ENCODE measurements at places on chromosomes 5 and 9.

- DNase-seq, result peak; percentile 32
These were observed 24.6 kb downstream of the RFK start for GRCh38 chr9:76369583-76369982.

DNA sequence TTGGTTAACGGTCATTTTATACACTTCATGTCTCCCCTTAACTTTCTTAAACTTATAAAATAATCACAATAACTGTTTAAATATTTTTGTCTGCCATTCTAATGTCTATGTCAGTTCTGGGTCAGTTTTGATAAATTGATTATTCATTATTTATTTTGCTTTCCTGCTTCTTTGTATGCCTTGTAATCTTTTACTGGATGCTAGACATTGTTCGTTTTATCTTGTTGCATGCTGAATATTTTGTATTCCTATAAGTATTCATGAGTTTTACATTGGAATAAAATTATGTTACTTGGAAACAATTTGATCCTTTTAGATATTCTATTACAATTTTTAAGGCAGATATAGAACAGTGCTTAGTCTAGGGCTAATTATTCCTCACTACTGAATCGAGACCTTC, 952.0 kb downstream of the NR2F1-AS1 start:
- DNase-seq, result no peak

GRCh38 chr5:155938051-155938450, 388.9 kb upstream of the SGCD start:
- no peak for DNase-seq

DNA sequence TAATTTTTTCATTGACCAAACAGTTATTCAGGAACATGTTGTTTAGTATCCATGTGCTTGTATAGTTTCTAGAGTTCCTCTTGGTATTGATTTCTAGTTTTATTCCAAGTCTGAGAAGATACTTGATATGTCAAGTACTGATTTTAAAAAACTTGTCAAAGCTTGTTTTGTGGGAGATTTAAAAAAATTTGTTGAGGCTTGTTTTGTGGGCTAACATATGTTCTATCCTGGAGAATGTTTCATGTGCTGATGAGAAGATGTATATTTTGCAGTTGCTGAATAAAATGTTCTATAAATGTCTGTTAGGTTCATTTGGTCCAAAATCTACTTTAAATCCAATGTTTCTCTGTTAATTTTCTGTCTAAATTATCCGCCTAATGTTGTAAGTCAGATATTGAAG, 1065.1 kb upstream of the WWC1 start:
- DNase-seq, result no peak

DNA sequence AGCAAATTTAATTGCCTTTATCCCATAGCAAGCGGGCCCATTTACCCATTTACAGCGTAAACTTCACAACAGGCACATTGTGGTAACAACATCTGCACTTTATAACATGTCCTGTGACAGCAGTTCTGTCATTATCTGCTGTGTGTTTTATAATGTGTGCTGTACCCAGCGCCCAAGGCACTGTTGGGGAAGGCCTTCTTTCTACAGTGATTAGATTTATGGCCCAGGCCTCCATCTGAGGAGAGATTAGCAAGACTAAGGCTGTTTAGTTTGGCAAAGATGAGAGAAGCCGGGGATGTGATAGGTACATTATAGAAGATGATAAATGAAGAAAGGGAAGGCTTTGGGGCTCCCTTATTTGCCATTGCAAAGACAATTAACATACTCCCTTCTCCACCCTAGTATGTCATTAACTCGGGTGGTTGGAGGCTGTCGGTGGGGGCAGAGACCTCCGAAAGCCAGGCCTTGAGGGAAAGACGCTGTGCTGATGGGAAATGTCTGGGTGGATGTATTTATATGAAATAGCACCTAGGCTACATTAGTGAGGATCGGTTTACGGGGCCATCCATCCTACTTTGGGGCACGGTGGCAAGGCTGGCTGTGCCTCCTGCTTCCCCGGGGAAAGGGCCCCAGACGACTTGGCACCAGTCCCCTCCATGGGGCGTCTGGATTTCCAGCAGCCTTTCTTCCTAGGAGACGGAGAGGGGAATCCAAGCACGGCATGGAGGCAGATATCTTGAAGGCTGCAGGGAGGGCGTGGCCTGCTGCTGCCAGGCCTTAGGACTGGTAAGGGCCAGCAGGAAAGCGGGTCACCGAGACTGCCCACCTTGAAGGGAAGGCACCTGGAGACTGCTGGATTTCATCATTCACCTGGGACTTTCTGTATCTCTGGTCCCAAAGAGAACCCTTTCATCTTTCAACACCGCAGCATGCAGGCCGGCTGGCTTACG, 64.3 kb upstream of the PTCH1 start:
- DNase-seq, result no peak

DNA sequence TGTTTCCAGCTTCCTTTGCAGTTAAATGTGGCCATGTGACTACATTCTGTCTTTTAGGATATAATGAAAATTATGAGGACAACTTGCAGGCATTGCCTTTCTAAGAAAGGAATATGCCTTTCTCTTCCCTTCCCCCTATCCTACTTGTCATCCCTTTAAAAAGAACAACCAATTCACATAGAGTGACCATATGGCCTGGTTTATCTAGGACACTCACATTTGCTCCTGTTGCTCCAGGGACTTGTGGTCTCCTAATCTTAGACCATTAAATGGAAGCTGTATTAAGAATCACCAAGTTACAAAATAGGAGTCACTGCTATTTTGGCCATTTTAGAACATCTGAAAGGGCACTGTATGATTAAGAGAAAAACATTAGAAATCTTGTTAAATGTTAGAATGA, 520.3 kb downstream of the DTWD2 start:
- no peak for DNase-seq

DNA sequence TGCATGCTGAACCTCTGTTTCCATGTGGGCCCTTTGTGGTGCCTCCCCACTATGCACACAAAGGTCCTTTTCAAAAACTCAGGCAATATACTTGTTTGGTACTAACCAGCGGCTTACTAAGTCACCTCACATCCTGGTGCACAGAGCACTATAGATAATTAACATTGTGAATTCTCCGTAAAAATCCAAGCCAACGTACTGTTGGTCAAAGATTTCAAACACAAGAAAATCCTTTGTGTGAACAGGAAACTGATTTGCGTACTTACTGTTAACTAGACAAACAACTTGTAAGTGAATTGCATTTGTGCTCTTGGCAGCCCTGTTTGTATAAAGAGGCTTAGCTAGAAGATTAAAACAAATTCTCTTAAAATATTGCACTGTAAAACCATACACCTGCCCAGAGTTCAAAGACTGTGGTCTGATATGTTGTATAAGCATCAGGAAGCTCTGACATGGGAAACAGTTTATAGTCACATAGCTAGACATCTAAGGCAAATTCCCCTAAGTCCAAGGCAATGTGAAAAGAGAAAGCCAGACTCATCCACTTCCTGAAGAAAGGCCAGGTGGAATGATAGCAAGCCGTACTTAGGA, 125.0 kb upstream of the SLC12A2 start:
- no peak for DNase-seq

- DNase-seq, result no peak
These were observed 50.5 kb upstream of the PCAT7 start for GRCh38 chr9:94504358-94504757.

GRCh38 chr9:36101916-36102741, 34.4 kb upstream of the GLIPR2 start:
- peak; percentile 98 for DNase-seq

GRCh38 chr5:32090755-32091128, 83.4 kb downstream of the GOLPH3 start:
- no peak for DNase-seq

- no peak for DNase-seq
These were observed 104.9 kb upstream of the SLCO6A1 start for GRCh38 chr5:102603670-102604069.

DNA sequence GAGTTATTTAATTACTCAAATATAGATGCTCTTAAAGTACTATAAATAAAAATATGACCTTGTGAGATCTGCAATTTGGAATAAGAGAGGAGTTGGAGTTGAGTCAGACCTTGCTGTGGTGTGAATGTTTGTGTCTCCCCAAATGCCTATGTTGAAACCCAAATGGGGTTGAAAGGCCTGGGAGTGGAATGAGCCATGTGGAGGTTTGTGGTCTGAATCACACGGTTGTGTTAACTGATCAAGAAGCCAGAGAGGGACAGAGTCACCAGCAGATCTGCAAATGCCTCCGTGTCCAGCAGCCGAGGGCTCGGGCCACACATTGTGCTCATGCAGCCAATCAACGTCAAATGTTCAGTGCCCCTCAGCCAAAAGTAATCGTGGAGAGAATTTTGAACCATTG, 404.4 kb downstream of the ICE1 start:
- peak; percentile 2 for DNase-seq

GRCh38 chr9:21553441-21553840, 71.3 kb upstream of the IFNE start:
- no peak for DNase-seq

DNA sequence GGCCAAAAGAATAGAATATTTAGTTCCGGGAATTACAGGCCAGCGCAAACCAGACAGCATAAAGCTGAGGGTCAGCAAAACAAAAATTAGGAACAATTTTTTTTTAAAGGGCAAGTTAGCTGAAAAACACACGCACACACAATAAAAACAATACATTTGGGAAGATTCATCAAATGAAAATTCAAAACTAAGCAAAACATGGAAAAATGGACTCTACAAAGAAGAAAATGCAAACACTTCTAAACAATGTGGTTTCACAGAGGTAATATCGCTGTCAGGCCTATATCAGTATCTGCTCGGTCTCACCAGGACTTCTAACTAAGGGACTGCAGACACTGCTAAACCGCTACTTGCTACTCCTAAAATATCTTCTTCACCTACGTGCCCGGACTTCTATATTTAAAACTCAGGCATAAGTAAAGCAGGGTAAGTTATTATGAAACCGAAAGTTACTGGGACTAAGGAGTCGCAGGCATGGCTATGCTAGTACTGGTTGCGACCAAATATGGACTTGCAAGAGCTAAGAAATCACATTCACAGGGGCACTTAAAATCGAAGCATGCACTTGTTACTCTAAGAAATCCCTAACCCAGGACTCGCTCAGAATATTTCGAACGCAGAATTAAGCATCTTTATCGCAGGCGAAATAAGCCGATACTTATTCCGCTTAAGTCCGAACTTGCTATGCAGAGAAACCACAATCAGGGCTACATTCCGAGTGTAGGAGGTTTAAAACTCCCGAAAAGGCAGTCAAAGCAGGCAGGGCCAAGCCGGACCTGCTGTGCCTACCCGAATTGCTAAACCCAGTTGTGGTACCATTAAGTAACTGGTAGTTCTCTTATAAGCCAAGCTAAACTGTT, 2.3 kb downstream of the ANXA2R start:
- no peak for DNase-seq

DNA sequence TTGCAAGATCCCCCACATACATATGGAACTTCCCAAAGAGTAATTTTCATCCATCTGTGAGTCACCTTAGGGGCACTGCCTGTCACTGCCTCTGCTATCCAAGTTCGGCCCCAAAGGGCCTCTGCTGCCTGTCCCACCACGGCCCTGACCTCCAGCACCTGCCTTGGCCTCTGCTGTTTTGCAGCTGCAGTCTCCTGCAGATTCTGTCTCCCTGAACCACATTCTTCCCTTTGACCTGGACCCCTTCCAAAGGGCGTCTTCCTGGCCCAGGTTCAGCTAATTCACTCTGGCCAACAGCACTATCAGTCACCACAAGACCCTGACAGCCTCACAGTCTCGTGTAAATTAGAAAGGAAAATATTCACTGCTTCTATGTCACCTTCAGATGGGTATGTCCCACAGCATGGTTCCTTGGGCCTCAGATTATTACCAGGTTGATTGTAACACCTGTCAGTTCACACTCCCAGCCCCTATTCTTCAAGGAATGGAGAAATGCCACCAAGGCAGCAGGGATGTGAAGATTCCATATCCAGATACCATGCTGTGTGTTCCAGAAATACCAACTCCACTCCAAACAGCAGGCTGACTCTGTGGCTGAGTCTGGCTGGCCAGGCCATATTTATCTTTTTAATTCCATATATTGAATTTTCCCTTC, 479.3 kb downstream of the ARHGEF28 start:
- DNase-seq, result no peak

DNA sequence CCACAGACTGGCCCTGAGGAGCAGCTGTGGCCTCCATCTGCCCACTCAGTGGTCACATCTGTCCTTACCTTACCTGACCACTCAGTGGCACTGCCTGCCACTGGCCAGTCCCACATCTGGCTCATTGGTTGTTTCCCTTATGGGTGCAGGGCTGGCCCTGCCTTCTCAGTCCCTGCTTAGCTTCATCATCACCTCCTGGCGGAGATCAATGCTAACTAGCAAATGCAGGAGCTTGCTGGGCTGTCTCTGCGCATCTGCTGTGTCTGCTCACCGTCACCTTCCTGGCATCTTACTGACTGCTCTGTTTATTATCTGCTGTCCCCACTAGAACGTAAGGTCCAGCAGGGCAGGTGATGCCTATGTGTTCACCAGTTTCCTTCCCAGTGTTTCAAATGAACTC, 356.9 kb downstream of the SEMA5A start:
- no peak for DNase-seq

DNA sequence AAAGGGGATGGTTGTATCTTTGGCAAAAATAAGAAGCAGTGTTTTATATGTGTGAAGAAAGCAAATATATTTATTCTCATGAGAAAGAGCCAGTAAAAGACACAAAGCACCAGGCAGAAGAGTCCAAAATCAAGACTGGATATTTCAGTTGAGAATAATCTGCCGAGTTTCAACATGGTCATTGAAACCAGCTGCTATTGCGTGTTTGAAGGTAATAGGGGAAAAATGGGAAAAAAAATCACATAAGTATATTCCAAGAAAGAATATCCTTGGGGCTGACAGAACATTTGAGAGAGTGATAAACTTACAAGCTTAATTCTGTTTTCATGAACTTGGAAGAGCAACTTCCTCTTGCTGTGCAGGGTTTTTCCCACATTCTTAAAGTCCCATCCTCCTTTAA, 79.9 kb downstream of the ISOC1 start:
- no peak for DNase-seq

DNA sequence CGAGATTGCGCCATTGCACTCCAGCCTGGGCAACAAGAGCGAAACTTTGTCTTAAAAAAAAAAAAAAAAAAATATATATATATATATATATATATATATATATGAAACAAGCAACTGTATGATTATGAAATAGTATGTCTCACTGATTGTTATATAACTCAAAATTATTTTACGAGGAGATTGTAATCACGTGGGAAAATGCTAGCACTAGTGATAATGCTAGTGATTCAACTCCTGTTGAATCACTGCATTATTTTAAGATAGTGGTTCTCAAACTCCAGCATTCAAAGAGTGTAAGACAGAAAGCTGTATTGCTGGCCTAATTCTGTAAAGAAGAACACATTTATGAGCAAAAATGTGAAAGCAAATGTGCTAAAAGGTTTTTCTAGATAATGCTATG, 12.4 kb upstream of the PTPN3 start:
- DNase-seq, result no peak

- no peak for DNase-seq
These were observed 313.1 kb upstream of the PIK3R1 start for GRCh38 chr5:67902497-67902830.

All from foreskin fibroblast (primary cell).